ENCODE measurements at places on chromosomes 11 and 22.

DNA sequence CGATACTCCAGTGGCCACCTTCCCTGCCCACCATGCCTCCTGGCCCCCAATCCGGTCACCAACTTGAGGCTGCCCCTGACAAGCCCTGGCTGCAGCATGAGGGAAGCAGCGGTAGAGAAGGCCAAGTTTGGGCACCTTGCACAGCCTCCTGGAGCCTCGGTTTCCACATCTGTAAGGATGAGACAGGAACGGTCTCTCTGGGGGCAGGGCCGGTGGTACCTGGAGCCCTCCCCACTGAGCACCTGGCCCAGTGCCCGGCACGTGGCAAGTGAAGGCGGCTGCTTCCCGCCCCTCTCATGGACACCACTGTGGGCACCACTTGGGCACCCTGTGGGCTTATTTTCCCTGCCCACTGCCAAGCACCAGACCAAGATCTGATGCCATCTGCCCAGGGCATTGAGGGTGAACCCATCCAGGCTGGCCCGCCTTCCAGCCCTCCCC, 77.8 kb downstream of the CDKN1C start:
- H3K36me3 ChIP-seq, result no peaks in the 10 kb centered on the region
- no peaks in the 10 kb centered on the region for H3K4me1 ChIP-seq
- no peak for DNase-seq
- H3K27ac ChIP-seq, result no peak overlapping the region
- H3K4me3 ChIP-seq, result no peak overlapping the region

- no peak for DNase-seq
- no peaks in the 10 kb centered on the region for H3K36me3 ChIP-seq
- peaks cover 2% of the 10 kb centered on the region for H3K27me3 ChIP-seq
- no peak overlapping the region for H3K4me3 ChIP-seq
Measured at GRCh38 chr11:114275280-114275679, 20.9 kb upstream of the NNMT start.

DNA sequence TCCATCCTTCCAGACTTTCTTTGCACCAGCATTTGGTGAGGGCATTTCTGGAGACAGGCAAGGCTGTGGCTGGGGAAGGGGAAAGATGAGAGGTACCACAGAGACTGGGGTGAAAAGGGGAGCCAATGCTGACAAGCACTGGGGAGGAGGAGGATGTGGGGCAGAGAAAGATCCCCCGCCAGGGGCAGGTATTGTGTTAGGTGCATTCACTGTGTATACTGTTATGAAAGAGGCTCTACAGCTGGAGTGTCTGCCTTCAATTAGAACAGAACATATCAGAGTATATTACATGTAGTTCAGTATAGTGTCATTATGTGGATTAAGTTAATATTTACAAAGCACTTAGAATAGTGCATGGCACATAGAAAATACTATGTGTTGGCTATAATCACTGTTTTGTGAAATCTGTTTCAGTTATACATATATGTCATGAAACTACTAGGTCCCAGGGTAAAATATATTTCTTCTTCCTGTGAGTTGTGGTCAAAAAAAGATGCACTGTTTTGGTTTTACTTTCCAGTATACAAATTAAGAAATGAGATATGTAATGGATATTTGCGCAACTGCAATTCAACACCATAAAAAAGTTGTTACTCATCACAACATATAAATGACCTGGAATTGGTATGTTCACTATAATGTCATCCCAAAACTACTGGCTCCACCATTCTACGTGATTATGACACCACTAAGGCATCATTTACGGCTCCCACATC, 8.4 kb downstream of the MSANTD2 start:
- H3K4me3 ChIP-seq, result no peak overlapping the region
- DNase-seq, result no peak
- no peaks in the 10 kb centered on the region for H3K36me3 ChIP-seq
- peak overlapping the region; percentile 15 for H3K27ac ChIP-seq
- peaks cover 12% of the 10 kb centered on the region for H3K4me1 ChIP-seq

DNA sequence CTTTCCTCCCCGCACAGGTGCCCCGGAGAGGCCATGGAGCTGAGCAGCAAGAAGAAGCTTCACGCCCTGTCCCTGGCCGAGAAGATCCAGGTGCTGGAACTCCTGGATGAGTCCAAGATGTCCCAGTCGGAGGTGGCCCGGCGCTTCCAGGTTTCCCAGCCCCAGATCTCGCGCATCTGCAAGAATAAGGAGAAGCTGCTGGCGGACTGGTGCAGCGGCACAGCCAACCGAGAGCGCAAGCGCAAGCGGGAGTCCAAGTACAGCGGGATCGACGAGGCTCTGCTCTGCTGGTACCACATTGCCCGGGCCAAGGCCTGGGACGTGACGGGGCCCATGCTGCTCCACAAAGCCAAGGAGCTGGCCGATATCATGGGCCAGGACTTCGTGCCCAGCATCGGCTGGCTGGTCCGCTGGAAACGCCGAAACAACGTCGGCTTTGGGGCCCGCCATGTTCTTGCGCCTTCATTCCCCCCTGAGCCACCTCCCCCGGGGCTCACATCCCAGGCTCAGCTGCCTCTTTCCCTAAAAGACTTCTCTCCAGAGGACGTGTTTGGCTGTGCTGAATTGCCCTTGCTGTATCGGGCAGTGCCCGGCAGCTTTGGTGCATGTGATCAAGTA, 1.3 kb downstream of the TIGD3 start:
- H3K27me3 ChIP-seq, result no peaks in the 10 kb centered on the region
- peaks cover 9% of the 10 kb centered on the region for H3K36me3 ChIP-seq

DNA sequence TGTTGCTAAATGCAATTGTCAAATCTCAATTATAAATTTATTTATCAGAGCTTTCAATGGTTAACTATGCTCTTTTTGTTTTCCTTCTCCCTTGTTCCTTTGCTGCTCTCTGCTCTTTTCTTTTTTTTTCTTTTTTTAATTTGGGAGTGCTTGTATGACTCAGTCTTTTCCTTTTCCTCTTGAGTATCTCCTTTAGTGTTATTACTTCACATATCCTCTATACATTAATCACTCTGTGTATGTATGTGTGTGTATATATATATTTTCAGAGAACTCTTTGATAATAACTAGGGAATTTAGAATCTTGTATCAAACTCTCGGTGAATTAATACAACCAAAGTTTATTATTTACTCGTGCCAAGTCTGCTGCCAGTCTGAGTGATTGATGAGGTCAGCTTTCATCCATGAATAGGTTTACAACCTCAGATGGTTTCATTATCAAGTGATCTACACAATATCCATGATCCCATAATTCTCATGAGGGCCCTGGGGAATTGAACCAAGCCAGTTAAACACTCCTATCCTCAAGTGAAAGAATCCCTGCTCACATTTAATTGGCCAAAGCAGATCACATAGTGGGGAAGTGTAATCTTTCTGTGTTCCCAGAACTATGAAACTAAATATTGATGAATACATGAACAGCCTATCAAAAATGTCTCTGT, 743.4 kb upstream of the CNTN5 start:
- H3K27me3 ChIP-seq, result no peaks in the 10 kb centered on the region
- no peak overlapping the region for H3K4me3 ChIP-seq
- H3K36me3 ChIP-seq, result no peaks in the 10 kb centered on the region

GRCh38 chr11:35814081-35814695, 129.7 kb upstream of the LDLRAD3 start:
- no peak overlapping the region for H3K4me3 ChIP-seq
- no peak overlapping the region for H3K27ac ChIP-seq
- H3K27me3 ChIP-seq, result no peaks in the 10 kb centered on the region
- DNase-seq, result no peak
- H3K36me3 ChIP-seq, result no peaks in the 10 kb centered on the region
